ENCODE measurements at places on chromosomes 11 and 22.

DNA sequence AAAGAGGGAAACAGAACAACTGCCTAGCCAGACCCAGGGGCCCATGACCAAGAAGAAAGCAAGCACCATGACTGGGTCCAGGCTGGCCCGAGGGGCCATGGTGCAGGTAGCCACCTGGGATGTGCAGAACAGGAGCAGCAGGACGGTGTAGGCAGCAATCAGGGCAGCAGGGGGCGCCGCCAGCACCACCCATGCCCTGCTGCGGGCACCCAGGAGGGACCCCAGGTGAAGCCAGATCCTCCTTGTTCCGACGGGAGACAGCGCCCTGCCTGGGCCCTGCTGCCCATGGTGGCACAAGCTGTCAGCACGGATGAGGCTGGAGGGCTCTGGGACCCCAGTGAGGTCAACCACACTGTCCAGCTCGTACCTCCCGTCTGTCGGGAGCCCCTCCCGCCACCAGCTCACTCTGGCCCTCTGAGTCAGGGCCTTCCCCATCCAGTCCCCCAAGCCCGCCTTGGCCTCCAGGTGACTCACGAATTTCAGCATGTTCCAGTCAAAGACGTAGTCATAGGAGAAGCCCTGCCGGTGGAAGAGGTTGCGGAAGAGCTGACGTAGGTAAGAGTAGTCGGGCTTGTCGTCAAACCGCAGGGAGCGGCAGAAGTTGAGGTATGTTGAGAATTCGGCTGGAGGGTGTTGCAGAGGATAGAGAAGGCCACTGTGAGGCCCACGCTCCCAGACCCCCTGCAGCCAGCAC is 18.8 kb downstream of the CSNK1E start:
- DNase-seq: no peak

DNA sequence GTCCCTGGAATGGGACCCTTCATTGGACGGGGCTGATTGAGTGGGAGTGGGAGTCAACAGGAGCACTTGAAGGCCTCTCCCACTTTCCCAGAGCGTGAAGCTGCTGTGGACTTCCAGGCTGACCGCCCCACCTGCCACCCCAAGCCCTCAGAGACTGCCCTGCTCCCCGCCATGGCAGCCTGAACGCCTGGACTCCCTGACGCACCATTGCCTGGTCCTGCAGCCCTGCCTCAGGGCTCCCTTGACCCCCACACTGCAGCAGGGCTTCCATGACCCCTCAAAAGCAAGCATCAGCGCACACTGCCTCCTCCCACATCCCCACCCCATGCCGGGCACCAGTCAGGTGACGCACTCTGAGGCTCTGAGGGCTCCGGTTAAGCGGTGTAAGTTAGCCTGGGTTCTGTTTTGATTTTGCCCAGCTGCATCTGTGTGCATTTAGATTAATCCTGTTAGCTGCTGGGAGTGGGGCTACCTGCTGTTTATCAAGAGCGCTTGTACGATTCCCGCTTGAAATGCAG is 39.4 kb downstream of the TRIM29 start:
- DNase-seq: no peak

GRCh38 chr22:32947573-32947972 is 110.6 kb downstream of the SYN3 start:
- DNase-seq: no peak

GRCh38 chr11:37704791-37705190 is 1106.8 kb upstream of the RAG2 start:
- DNase-seq: no peak

Measured in COR-L47 (cell line).